ENCODE measurements at places on chromosomes 6 and 20.

DNA sequence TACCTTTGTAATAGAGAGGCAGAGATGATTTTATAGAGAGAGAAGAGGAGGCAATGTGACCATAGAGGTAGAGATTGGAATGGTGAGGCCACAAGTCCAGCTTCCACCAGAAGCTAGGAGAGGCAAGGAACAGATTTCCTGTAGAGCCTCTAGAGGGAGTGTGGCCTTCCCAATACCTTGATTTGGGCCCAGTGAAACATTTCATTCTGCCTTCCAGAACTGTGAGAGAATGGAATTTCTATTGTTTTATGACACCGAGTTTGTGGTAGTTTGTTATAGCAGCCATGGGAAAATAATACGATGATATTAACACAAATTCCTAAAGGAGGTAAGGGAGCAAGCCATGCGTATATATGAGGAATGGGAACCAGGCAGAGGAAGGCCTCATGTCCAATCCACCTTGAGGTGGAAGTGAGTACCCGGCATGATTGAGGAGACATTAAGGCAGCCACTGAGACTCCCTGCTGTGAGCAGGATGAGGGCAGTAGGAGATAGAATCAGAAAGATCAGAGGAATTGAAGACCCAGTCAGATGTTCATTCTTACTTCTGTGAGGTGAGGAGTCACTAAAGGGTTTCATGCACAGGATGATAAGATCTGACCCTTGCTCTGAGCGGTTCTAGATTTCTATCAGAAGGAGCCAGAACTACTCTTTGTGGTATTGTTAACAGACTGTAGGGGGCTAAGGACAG is 636.3 kb upstream of the IMPG1 start:
- DNase-seq = no peak

- DNase-seq = no peak
These were observed 57.1 kb upstream of the C20orf144 start for GRCh38 chr20:33604991-33605370.

- DNase-seq = no peak
These were observed 344.7 kb downstream of the NKAIN2 start for GRCh38 chr6:124148236-124148957.

GRCh38 chr6:15911753-15912504 is 217.0 kb upstream of the MYLIP start:
- DNase-seq = no peak

- no peak for DNase-seq
These were observed 81.2 kb downstream of the ASXL1 start for GRCh38 chr20:32439132-32439829.

GRCh38 chr6:6803180-6803977 is 214.9 kb downstream of the LY86 start:
- no peak for DNase-seq

- no peak for DNase-seq
These were observed 726.6 kb downstream of the RFPL4B start for GRCh38 chr6:113073611-113074191.

DNA sequence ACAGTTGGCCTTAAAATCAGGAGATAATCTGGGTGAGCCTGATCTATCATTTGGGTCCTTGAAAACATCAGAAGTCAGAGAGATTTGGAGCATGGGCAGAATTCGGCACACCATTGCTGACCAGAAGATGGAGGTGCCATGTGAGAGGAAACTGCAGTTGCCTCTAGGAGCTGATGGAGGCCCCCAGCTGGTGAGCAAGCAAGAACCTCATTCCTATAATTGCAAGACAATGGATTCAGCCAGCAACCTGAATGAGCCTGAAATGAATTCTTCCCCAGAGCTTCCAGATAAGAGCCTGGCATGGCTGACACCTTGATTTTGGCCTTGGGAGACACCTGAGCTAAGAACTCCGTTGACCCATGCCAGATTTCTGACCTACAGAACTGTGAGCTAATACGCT is 76.3 kb upstream of the FYN start:
- DNase-seq = no peak

GRCh38 chr20:25191051-25191450 is 4.5 kb upstream of the ENTPD6 start:
- DNase-seq = no peak

- peak; percentile 39 for DNase-seq
These were observed 110.9 kb downstream of the HFE start for GRCh38 chr6:26197933-26198721.

DNA sequence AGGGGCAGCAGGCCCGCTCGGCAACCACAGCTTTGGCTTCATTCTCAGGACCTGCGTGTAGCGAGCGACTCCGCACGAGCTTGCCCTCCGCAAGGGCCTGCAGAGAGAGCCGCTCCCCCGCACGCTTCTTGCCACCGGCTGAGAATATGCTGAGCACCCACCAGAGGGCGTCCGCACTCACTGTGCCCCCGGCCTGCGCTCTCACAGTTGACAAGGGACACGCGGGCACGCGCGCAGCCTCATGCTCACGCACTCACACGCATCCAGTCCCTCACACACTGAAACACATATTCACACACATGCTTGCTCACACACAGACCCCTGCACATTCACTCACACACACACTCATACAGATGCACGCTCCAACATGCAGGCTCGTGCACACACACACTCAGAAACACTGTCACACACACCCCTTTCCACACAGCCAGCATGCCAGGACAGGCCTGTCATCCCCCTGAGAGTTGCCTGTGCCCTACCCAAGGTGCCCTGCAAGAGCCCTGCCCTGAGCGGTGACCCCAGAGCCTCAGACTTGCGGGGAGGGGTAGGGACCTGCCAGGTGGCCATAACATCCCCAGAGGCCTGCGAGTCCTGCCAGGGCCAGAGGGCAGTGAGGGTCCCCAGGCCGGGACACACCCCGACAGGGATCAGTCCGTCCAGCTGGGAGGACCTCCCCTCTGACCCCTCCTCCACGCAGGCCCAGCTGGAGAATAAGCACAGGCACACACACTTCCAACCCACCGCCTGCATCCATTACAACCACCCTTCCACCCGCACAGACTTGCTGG is 174.1 kb downstream of the BMP7 start:
- peak; percentile 63 for DNase-seq

- DNase-seq = no peak
These were observed 20.2 kb downstream of the GFOD1 start for GRCh38 chr6:13467216-13467600.

- no peak for DNase-seq
These were observed 11.0 kb upstream of the SLC22A1 start for GRCh38 chr6:160110586-160111123.

- no peak for DNase-seq
These were observed 103.9 kb upstream of the AFDN start for GRCh38 chr6:167722634-167723309.

DNA sequence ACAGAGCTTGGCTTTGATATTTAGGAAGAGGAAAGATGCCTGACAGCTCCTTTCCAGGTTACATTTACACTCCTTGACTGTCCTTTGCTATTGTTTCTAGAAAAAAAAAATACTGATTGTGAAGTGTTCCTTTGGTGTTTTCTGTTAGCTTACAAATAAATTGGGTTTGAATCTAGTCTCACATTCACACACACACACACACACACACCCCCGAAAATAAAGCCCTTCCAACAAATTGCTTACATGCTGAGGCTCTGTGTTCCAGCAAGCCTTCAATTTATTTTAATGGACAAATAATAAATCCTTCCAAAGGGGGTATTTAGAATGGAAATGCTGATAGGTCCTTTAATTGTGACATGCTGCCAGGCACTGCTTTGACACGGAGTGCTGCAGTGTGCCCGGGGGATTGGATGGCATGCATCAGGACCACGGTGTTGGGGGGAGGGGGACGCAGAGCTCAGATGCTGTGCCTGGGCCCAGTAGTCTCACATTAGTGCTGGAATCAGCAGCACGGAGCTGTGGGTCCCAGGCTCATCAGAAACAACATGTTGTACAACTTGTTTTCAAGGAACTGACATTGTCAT is 199.9 kb downstream of the CD83 start:
- DNase-seq = no peak

All from thyroid gland (tissue), 4 donors.